ENCODE measurements at places on chromosomes 11 and 22. TPM values are rescaled to one million over a fixed set of nuclear protein-coding genes. Genes with fewer than 3 reads are reported as not detected.

SCGB1D4 gene
- not detected for total RNA-seq

POU2AF1 gene
- under 0.01 TPM for total RNA-seq

SAA2 gene
- total RNA-seq: not detected

CARD18 gene
- not detected for total RNA-seq

CHST1 gene
- total RNA-seq: 0.73 TPM

SDHAF2 gene
- total RNA-seq: 63.3 TPM

PHLDA2 gene
- 4.5 TPM for total RNA-seq

NRXN2 gene
- 107 TPM for total RNA-seq

FADS2 gene
- total RNA-seq: 555 TPM

OR56A1 gene
- not detected for total RNA-seq

OR5A1 gene
- not detected for total RNA-seq

PPP2R1B gene
- 26.1 TPM for total RNA-seq

P4HA3 gene
- total RNA-seq: 3.5 TPM

GNG3 gene
- not detected for total RNA-seq

TESMIN gene
- 0.24 TPM for total RNA-seq

IPO7 gene
- total RNA-seq: 89.4 TPM

Data from hair follicle dermal papilla cell (primary cell).